GM04503 (cell line): ENCODE measurements at places on chromosomes 7 and 10.

DNA sequence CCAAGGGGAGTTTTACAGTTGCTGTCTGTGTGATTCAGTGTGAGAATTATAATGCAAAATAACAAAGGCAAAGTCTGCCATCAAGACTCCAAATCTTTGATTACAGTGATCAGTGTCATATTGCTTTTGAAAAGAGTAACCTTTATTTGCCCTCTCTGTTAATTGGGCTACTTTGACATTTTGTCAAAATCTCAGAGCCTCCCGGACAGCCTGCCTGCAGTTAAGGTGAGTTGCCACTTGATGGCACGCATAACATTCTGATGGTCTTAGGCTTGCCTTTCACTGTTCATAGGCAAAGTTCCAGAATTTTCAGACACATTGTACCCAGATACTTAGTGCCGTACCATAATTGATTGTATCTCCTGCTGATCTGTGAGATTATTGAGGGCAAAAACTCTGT is 253.5 kb downstream of the ABCA13 start:
- no peak for DNase-seq

GRCh38 chr7:110502888-110503465 is 588.0 kb upstream of the LRRN3 start:
- no peak for DNase-seq

- no peak for DNase-seq
Observed at GRCh38 chr7:601595-602340, 82.1 kb upstream of the PDGFA start.

DNA sequence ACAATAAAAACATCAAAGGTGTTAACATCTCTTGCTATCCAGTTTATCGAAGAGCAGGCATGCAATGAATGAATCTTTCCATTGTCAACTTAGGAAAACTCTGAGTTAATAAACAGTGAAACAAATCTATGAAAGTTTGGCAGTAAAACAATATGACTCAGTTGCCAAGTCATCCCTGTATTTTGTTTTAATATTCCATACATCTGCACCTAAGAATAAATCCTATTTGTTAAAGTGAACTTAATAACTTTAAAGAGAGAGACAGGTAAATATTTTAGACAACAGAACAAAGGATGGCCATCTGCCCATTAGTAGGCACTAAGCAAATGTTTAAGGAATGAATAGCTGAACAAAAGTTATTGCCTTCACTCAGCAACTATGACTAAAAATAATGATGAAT is 700.5 kb upstream of the CELF2 start:
- no peak for DNase-seq

DNA sequence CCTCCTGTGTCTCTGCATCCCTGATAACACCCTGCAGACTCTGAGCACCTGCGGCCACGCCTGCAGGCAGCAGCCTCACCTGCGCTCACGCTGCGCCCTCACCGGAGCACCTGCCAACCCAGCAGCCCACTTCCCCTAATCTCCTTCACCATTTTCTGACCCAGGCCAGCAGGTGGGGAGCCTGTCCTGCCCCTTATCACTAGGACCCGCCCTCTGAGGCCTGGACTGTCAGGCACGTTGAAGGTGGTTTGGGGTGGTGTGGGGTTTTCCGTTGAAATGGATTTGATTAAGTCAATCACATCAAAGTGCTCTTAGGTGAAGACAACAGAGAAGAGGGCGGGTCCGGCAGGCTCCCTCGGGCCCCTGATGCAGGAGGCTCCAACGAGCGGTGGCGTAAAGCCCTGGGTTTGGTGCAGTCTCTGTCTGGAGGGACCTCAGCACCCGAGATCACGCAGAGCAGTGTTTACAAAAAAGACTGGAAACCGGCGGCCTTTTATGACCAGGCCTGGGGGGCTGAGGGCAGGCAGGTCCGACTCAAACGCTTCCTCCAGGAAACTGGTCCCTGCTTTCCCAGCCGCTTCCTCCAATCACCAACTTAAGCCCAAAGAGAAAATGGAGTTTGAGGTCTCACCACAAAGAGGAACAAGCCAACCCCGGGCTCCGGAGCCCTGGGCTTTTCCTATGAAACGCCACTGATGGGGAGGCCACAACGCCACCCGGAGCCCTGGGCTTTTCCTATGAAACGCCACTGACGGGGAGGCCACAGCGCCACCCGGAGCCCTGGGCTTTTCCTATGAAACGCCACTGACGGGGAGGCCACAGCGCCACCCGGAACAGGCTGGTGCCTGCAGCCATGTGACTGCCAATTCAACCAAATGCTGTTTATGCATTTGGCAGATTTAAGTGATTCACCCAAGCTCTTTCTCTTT is 45.5 kb downstream of the DPYSL4 start:
- DNase-seq = no peak

DNA sequence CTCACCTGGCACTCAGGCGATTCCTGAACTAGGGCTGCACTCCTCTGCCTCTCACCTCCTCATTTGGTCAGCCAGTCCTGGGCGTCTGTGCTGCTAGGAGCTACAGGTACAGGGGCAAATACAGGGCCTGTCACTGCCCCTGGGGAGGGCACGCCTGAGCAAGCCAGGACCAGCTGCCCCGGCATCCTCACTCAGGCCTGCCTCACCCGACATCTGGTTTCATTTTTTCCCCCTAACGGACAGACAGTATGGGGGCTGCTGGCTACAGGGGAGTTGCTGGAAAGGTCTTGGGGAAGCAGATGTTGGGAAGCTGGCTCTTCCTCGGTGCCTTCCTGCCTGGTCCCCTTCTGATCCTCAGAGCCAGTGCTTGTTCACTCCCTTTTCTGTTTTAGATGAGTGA is 77.3 kb upstream of the PPIF start:
- no peak for DNase-seq
